Memory B cell (primary cell): ENCODE measurements at places on chromosomes 1 and 21.

GRCh38 chr21:42353623-42354022 is 2.8 kb upstream of the TFF2 start:
- no peak for DNase-seq
- H3K4me3 ChIP-seq, result no peak overlapping the region
- H3K36me3 ChIP-seq, result peaks cover 10% of the 10 kb centered on the region
- no peak overlapping the region for H3K27ac ChIP-seq
- H3K4me1 ChIP-seq, result peaks cover 5% of the 10 kb centered on the region
- H3K27me3 ChIP-seq, result peaks cover 38% of the 10 kb centered on the region

DNA sequence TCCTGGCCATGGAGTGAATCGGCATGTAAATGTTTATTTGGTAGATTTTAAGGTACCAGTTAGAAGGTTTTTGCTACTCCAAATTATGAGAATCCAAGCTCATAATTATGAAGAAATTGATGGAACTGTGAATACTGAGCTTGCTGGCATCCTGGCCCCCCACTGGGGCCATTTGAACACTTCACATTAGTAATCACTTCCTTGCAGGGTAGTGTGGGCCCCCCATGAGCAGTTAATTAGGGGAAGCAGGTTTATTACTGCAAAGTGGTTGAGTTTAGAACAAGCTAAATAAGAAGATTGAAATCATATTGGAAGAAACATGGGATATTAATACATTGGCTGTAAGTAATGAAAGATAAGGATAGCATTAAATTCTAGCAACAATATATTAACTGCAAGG is 86.7 kb downstream of the S1PR1 start:
- peaks cover 2% of the 10 kb centered on the region for H3K27me3 ChIP-seq
- H3K27ac ChIP-seq, result no peak overlapping the region
- H3K4me1 ChIP-seq, result peaks cover 9% of the 10 kb centered on the region
- H3K36me3 ChIP-seq, result no peaks in the 10 kb centered on the region
- DNase-seq, result no peak
- no peak overlapping the region for H3K4me3 ChIP-seq

- no peak overlapping the region for H3K27ac ChIP-seq
- no peaks in the 10 kb centered on the region for H3K4me1 ChIP-seq
- H3K27me3 ChIP-seq, result peaks cover 10% of the 10 kb centered on the region
- DNase-seq, result no peak
- no peak overlapping the region for H3K4me3 ChIP-seq
Observed at GRCh38 chr1:90817399-90817798, 100.3 kb upstream of the BARHL2 start.

DNA sequence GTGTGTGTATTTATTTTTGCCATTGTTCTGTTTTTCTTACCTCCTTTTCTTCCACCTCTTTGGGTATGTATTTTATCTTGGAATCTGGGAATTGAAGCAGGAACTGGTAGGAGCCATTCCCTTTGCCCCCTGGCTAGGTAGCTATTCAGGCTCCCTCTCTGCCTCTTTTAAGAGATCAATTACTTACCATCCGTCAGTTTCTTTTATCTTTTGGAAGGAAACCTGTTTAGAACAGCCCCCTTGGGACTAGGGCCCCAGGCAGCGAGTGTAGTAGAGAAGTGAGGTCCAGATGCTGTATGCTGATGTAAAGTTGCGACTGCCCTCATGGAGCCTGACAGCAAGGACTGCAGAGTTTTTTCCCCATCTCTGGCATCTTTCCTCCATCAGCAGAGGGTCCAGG is 41.6 kb downstream of the KIRREL1 start:
- H3K36me3 ChIP-seq, result no peaks in the 10 kb centered on the region
- no peak overlapping the region for H3K4me3 ChIP-seq
- DNase-seq, result no peak
- no peaks in the 10 kb centered on the region for H3K4me1 ChIP-seq
- H3K27me3 ChIP-seq, result peaks cover 12% of the 10 kb centered on the region
- H3K27ac ChIP-seq, result no peak overlapping the region

DNA sequence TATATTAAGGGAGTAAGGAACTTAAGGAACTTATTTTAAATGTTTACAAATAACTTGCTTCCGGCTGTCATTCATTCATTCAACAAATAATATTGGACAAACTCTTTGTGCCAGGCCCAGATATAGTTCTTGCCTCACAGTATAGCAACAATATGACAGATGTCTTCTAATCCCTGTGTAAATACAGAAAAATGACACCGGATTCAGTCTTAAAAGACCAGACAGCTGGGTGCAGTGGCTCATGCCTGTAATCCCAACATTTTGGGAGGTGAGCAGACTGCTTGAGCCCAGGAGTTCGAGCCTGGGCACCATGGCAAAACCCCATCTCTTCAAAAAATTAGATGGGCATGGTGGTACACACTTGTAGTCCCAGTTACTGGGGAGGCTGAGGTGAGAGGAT is 23.7 kb downstream of the EIF2B3 start:
- no peak overlapping the region for H3K4me3 ChIP-seq
- peaks cover 3% of the 10 kb centered on the region for H3K4me1 ChIP-seq
- no peak overlapping the region for H3K27ac ChIP-seq
- H3K27me3 ChIP-seq, result no peaks in the 10 kb centered on the region

DNA sequence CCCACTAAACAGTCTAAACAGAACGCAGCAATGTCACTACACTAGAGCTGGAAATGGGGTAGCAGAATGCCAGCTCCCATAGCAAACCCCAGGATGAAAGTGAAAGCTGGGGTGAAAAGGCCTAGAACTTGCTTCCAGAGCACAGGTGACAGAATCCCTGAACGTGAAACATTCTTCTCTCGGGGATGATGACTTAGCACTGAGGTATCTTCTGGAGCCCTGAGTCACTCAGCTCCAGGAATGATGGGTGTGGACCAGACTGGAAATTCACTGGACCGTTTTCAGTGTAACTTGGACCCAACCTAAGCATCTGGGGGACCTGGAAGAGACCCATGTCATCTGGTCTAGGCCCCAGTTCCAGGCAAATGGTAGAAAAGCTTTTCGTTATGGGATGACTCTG is 108.9 kb downstream of the CDC7 start:
- no peak overlapping the region for H3K4me3 ChIP-seq
- peaks cover 2% of the 10 kb centered on the region for H3K27me3 ChIP-seq
- no peaks in the 10 kb centered on the region for H3K36me3 ChIP-seq
- DNase-seq, result no peak
- H3K4me1 ChIP-seq, result no peaks in the 10 kb centered on the region

GRCh38 chr1:240244968-240245628 is 153.4 kb downstream of the FMN2 start:
- H3K4me3 ChIP-seq, result no peak overlapping the region
- H3K36me3 ChIP-seq, result no peaks in the 10 kb centered on the region
- H3K4me1 ChIP-seq, result no peaks in the 10 kb centered on the region

GRCh38 chr1:15196807-15197530 is 43.4 kb downstream of the TMEM51 start:
- peaks cover 17% of the 10 kb centered on the region for H3K27me3 ChIP-seq
- H3K4me1 ChIP-seq, result no peaks in the 10 kb centered on the region
- H3K36me3 ChIP-seq, result no peaks in the 10 kb centered on the region
- DNase-seq, result no peak
- H3K27ac ChIP-seq, result no peak overlapping the region

- no peak for DNase-seq
- peaks cover 19% of the 10 kb centered on the region for H3K27me3 ChIP-seq
- H3K27ac ChIP-seq, result no peak overlapping the region
- H3K4me3 ChIP-seq, result no peak overlapping the region
Observed at GRCh38 chr1:166040202-166040997, 126.4 kb downstream of the FAM78B start.

GRCh38 chr1:54540582-54541295 is 7.3 kb upstream of the ACOT11 start:
- peaks cover 10% of the 10 kb centered on the region for H3K4me1 ChIP-seq
- no peak overlapping the region for H3K27ac ChIP-seq
- no peak overlapping the region for H3K4me3 ChIP-seq
- DNase-seq, result no peak

DNA sequence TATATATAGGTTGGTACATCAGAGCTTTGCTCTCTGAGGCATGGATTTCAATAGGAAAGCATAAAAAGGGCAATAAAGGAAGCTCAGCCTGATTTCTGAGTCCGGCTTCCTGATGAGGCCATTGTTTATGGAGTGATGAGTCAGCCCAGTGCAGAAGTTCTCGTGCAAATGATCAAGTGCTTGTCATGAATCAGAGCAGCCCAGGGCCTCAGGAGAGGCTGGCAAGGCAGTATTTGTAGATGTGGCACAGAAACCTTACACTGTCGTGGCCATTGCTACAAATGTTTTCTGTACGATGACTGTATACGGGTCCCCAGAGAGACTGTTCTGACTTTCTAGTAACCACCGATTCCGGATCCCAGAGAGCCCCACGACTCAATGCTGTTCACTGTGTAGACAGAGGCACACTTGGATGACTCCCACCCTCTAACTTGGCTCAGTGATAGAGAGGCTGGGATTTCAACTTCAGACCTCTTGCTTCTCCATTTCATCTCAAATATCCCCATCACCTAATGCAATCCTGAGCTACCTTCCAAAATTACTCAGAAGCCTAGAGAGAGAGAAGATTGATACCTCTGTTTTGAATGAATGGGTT is 26.8 kb downstream of the UMODL1 start:
- no peaks in the 10 kb centered on the region for H3K4me1 ChIP-seq
- H3K4me3 ChIP-seq, result no peak overlapping the region
- H3K36me3 ChIP-seq, result peaks cover 3% of the 10 kb centered on the region

GRCh38 chr1:222979561-222979960 is 163.5 kb downstream of the TLR5 start:
- no peaks in the 10 kb centered on the region for H3K4me1 ChIP-seq
- H3K36me3 ChIP-seq, result peaks cover 6% of the 10 kb centered on the region
- H3K27me3 ChIP-seq, result no peaks in the 10 kb centered on the region
- H3K4me3 ChIP-seq, result no peak overlapping the region
- DNase-seq, result no peak
- H3K27ac ChIP-seq, result no peak overlapping the region

- peak overlapping the region; percentile 94 for H3K4me3 ChIP-seq
- H3K27ac ChIP-seq, result no peak overlapping the region
- peaks cover 3% of the 10 kb centered on the region for H3K36me3 ChIP-seq
Observed at GRCh38 chr1:84298328-84298683, 3.2 kb upstream of the SAMD13 start.

GRCh38 chr1:117171900-117172511 is 38.7 kb downstream of the VTCN1 start:
- no peaks in the 10 kb centered on the region for H3K36me3 ChIP-seq
- no peaks in the 10 kb centered on the region for H3K27me3 ChIP-seq
- no peak for DNase-seq
- peaks cover 3% of the 10 kb centered on the region for H3K4me1 ChIP-seq

- no peaks in the 10 kb centered on the region for H3K36me3 ChIP-seq
- H3K27me3 ChIP-seq, result no peaks in the 10 kb centered on the region
- H3K4me3 ChIP-seq, result no peak overlapping the region
Observed at GRCh38 chr1:93734999-93735398, 53.4 kb upstream of the BCAR3 start.

- DNase-seq, result no peak
- peaks cover 11% of the 10 kb centered on the region for H3K4me1 ChIP-seq
- H3K4me3 ChIP-seq, result peak overlapping the region; percentile 16
- no peaks in the 10 kb centered on the region for H3K36me3 ChIP-seq
- peaks cover 5% of the 10 kb centered on the region for H3K27me3 ChIP-seq
Observed at GRCh38 chr1:158563853-158564252, 6.5 kb downstream of the OR6P1 start.

DNA sequence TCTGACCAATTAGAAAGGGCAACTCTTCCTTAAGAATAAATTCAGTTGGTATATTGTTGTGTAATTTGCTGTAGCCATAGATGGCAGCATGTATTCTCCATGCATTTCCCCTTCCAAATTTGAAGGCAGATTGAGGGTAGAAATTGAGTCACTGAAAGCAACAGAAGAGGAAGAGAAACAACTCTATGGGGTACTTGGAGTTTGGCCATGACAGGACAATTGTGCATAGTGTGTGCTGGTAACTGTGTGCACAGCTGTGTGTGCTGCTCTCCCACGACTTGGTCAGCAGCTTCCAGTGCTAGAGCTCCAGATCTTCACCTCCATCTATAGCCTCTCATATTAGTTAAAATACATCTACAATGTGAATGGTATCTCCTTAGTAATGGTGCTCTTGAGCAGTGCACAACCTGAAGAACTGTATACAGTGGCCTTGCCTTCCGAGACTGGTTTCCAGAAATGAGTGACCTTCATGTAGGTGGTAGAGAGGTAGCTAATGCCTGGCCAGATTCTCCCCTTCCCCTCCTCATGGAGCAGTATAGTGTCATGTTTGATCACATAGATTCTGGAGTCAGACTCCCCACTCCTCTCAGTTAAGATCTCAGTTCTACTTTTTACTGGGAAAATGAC is 882 bp upstream of the FCAMR start:
- peaks cover 2% of the 10 kb centered on the region for H3K27me3 ChIP-seq
- no peak for DNase-seq
- H3K4me1 ChIP-seq, result peaks cover 8% of the 10 kb centered on the region
- H3K36me3 ChIP-seq, result no peaks in the 10 kb centered on the region
- no peak overlapping the region for H3K27ac ChIP-seq
- H3K4me3 ChIP-seq, result no peak overlapping the region

- H3K4me3 ChIP-seq, result no peak overlapping the region
- H3K4me1 ChIP-seq, result peaks cover 33% of the 10 kb centered on the region
- no peak overlapping the region for H3K27ac ChIP-seq
- no peak for DNase-seq
- no peaks in the 10 kb centered on the region for H3K27me3 ChIP-seq
Observed at GRCh38 chr1:179300112-179300511, 6.5 kb downstream of the SOAT1 start.

DNA sequence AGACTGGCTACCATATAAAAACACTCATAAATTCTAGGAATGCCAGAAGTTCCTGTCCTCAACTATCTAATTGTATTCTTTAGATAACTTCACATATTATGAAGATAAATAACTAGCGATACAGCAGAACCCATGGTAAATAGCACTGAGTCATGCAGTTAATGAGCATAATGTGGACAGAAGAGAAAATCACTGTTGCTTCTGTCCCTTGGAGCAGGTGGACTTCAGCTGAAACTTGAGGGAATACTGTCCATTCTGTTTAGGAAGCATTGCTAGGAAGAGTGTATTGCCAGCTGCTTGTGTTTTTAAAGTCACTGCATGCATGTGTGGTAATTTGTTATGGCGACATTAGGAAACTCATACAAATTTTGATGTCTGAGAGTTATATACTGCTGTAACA is 854.4 kb downstream of the LTN1 start:
- H3K27ac ChIP-seq, result no peak overlapping the region
- no peaks in the 10 kb centered on the region for H3K4me1 ChIP-seq
- H3K36me3 ChIP-seq, result no peaks in the 10 kb centered on the region
- H3K27me3 ChIP-seq, result no peaks in the 10 kb centered on the region

- no peak for DNase-seq
- H3K4me3 ChIP-seq, result no peak overlapping the region
- H3K4me1 ChIP-seq, result peaks cover 3% of the 10 kb centered on the region
- no peak overlapping the region for H3K27ac ChIP-seq
- peaks cover 2% of the 10 kb centered on the region for H3K27me3 ChIP-seq
- no peaks in the 10 kb centered on the region for H3K36me3 ChIP-seq
Observed at GRCh38 chr1:178518894-178519293, 6.0 kb downstream of the TEX35 start.

GRCh38 chr1:29649189-29650040 is 413.1 kb downstream of the PTPRU start:
- no peaks in the 10 kb centered on the region for H3K4me1 ChIP-seq
- H3K27me3 ChIP-seq, result peaks cover 7% of the 10 kb centered on the region
- no peak overlapping the region for H3K27ac ChIP-seq
- H3K4me3 ChIP-seq, result no peak overlapping the region

GRCh38 chr1:238052496-238053266 is 162.0 kb upstream of the ZP4 start:
- H3K4me3 ChIP-seq, result no peak overlapping the region
- H3K4me1 ChIP-seq, result no peaks in the 10 kb centered on the region
- no peak for DNase-seq
- no peaks in the 10 kb centered on the region for H3K27me3 ChIP-seq
- H3K27ac ChIP-seq, result no peak overlapping the region
- H3K36me3 ChIP-seq, result peaks cover 2% of the 10 kb centered on the region

GRCh38 chr1:19979494-19979977 is at the start of gene PLA2G2A:
Gene PLA2G2A, minus strand, starts transcription at chr1:19979618. Its CDS starts 845 bp downstream, at chr1:19978773.
- H3K4me3 ChIP-seq, result no peak within 1 kb of the TSS
- no peaks in the 10 kb centered on the region for H3K4me1 ChIP-seq
- peaks cover 2% of the 10 kb centered on the region for H3K36me3 ChIP-seq
- H3K27ac ChIP-seq, result no peak within 1 kb of the TSS
